ENCODE measurements at places on chromosomes 12 and 14.
A peak's percentile ranks its signal among the peaks of the same experiment; 100 is the strongest.

DNA sequence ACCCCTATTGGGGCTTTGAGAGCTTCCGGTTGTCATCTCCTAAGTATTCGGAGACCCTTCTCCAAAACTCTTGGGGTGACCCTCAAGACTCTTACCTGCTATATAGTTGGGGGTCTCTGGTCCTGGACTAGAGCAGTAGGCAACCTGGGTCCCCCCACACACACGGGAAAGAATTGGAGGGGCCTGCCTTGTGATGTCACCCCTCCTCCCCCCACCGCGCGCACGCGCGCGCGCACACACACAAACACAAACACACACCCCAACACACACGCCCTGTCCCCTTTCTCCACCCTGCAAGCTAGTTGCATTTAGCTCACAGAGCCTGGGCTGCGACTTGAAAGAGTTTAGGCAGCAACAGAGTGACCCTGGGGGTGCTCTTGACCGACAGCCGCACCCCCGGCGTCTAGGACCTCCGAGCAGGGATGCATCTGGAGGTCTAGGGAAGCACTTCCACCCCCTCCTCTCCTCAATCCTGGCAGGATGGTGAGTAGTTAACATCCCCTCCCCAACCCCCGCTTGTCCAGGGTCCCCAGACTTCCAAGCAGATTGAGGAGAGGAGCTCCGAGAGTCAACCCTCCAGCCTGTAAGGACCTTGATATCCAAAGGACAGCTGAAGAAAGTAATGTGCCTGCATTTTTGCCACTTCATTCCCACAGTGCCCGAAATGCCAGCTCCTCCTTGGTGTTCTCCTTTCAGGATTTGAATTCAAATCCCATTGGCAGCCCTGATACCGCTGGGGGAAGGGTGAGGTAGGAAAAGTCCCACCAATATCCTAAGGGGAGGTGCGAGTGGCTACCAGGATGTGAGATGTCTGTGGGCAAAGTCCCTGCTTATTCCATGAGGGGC, 1.4 kb upstream of the DNAJC14 start:
- DNase-seq = peak; percentile 92

DNA sequence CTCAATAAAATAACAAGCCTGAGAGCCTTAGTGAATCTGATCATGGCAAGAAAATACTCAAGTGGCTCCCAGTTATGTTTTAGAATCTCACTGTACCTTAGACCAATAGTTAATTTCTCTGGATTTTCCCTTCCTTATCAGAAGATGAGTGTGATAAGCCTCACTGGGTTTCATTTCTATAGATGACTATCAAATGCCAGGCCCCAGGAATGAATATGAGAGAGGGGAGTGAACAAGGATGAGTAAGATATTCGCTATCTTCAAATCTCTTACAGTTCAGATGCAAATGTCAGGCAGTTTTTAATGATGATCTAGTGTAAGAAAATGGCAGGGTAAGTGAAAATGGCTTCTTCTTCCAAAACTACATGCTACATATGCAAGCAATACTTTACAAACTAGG, 26.1 kb upstream of the OR10P1 start:
- no peak for DNase-seq

- no peak for DNase-seq
Observed at GRCh38 chr12:76183459-76184186, 99.1 kb upstream of the NAP1L1 start.

DNA sequence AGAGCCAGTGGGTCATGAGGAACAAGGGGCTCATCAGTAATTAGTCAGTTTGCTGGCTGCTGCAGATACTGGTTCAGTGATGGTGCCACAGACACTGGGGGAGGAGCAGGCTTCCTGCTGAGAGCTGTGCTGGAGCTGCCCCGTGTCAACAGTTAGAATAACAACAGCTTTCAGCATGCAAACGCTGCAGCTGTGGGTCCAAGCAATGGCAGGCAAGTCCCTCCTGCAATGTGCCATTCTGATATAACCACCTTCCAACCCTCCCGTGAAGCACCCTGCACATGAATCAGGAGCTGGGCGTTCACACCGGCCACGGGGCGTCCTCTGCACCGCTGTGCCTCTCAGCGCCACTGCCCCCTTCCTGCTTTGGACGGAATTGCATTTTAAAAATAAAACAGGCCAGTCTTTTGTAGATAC, 258.4 kb upstream of the SFSWAP start:
- no peak for DNase-seq

GRCh38 chr12:49428793-49429192, 61.5 kb downstream of the SPATS2 start:
- no peak for DNase-seq

GRCh38 chr12:52907092-52907810, 2.4 kb upstream of the KRT8 start:
- DNase-seq = no peak

DNA sequence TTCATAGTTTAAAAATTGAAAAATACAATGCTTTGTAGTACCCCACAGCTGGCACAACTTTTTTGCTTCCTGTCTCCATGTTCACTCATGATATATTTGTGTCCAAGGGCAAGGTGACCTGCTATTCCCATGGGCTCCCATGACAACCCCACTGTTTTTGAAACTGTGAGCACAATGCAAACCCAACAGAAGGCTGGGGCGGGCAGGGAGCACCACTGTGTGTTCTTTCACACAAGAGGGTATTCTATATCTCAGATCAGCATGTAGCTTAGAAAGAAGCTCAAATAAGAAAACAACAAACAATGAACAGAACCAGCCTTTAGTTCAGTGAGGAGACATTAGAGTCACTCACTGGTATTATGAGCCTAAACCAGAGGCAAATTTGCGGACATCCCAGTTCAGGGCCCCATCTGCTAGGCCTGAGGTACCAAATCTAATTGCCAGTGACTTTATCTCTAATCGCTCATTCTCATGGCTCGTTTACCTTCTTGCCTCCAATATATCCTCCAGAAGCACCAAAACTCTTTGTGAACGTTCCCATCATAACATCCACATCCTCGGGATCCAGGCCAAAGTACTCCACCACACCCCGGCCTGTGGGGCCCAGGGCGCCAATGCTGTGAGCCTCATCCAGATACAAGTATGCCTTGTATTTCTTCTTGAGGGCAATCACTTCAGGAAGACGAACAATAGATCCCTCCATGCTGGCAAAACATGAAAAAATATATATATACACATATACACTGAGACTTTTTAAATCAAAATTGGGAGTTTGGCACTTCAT, 56.4 kb upstream of the ISM2 start:
- no peak for DNase-seq

DNA sequence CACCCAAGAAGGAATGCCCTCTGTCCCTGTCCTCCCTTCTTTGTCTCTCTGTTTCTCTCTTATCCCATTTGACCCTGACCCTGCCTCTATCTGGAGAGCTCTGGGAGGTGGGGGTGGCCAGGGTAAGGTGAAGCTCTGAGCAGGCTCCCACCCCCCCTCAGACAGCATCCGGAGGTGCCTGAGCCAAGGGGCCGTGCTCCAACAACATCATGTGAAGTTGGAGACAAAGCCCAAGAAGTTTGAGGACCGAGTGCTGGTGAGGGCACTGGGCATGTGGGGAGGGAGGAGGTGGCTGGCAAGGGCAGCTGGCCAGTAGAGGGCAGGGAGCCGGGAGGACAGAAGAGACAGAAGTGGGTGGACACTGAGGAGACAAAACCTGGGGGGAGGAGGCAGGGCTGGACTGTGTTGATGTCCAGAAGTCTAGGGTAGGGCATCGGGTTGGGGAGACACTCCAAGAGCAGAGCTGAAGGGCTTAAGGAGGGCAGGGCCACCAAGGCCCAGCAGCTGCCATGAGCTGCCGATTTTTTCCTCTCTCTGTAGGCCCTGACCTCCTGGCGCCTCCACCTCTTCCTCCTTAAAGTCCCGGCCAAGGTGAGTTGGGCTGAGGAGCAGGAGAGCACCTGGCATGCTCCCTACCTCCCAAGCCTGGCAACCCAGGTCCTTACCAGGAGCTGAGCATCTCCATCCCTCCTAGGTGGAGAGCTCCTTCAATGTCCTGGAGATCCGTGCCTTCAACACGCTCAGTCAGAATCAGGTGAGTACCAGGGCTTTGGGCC, 1.9 kb downstream of the CARMIL3 start:
- DNase-seq = no peak

GRCh38 chr12:75979181-75979580, 52.4 kb downstream of the PHLDA1 start:
- DNase-seq = no peak

DNA sequence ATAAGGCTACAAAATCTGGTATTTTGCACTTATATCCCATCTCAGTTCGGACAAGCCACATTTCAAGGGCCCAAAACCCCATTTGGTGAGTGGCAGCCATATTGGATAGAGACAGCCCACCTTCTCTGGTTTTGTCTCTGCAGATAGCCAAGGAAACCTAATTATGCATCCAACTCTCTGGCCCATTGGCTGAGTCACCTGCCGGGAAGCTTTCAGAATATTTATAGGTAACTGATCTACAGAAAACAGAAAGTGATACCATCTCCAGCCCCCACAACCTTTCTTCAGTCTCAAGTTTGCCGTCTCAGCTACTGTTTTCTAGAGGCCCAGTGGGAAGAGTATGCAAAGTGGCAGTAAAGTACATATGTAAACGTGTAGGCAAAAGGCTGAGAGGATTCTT, 33.7 kb upstream of the PPP1CC start:
- DNase-seq = no peak

- DNase-seq = no peak
Observed at GRCh38 chr12:52006726-52007157, at the start of gene TAMALIN. TSS of gene TAMALIN (plus strand) at chr12:52006946. CDS start at chr12:52007020, 74 bp downstream.

DNA sequence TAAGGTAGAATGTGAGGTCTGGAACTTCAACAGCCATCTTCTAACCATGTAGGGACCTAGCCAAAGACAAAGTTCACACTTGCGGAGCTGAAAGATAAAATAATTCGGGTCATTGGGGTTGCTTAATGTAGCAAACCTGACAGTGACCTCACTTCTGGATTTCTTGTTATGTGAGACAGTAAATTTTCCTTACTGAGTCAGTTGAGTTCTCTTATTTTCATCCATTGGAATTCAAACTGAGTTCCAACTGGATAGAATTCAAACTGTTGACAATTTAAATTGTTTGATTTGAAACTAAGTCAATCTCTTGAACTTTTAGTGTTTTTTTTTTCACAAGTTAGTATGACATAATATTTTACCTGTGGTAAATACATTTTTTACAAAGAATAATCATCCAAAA, 406.5 kb downstream of the ADAMTS20 start:
- no peak for DNase-seq

All from right renal cortex interstitium (tissue), 3 donors.